Stimulated activated CD4-positive, alpha-beta T cell treated with anti-CD3 and anti-CD28 coated beads, Interleukin-4, amount 100 ng/mL, for 48 hours (primary cell): ENCODE measurements at places on chromosomes 12 and 14.

GRCh38 chr12:54419088-54419887 is at the start of gene ITGA5:
TSS of gene ITGA5 (minus strand) at chr12:54419266. CDS start at chr12:54419198, 68 bp downstream.
- no peak for DNase-seq

- no peak for DNase-seq
These were observed 7.7 kb downstream of the FBXW8 start for GRCh38 chr12:116918464-116918863.

- DNase-seq, result no peak
These were observed 33.2 kb upstream of the KCNH3 start for GRCh38 chr12:49505672-49506071.

DNA sequence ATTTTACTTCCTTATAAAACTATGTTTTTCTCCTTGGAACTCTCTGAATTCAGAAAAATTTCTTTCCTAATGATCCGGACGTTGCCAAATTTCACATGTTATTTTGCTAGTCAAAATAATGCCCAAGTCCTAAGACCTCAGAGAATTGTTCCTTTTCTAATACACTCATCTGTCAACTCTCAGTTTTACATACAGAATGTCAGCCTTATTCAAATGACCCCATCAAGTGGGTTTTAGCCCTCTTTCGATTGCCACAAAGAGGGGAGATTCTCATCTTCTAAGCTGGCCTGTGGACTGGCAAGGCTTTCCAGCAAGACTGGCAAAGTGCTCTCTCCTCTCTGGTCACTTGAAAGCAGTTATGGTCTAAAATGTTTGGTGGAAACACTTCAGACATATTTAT is 99.3 kb upstream of the GPHB5 start:
- no peak for DNase-seq

DNA sequence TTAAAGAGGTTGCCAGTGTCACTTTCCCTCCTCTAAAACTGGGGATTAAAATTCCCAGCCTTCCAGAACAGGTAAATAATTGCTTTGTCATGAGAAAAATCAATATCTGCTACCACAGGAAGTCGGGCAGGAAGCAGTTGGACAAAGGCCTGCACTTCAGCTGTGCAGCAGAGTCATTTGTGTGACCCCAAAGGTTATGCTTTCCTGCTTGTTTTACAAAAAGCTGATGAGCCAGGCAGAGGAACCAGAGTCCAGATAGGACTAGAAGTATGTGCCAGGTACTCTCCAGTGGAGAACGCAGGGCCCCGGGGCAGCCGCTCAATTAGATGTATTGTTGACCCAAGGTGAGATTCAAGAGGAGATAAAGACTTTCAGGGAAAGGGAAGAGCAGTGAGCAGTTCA is 117.1 kb upstream of the FRMD6 start:
- no peak for DNase-seq

DNA sequence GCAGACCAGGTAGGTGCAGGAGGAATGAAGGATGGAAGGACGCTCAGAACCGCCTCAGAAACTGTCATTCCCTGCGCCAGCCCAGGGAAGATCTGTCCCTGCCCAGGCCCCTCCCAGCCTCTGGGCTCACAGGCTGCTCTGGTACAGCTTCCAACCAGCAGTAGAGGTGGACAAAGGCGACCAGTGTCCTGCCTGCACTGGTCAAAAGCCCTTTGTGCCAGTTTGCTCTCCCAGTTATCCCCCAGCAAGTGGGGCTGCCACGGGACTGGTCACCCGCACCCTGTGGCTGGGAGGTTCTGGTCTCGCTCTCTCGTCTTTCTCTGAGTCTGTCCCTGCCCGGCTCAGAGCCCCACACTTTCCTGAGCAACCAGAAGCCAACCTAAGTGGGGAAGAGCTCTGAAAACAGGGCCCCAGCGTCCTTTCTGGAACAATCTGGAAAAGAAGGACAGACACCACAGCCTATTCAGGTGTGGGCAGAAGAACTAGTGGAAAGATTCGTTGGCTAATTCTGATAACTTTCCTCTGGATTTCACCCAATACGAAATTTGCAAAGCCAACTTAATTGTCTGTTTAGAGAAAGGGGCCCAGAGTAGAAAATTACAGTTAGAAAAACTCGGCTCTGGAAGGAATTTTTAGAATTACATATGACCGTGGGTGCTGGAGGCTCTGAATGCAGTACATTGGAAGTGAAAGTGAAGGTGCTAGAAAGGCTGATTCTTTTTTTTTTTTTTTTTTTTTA is 21.7 kb downstream of the SNRNP35 start:
- no peak for DNase-seq

DNA sequence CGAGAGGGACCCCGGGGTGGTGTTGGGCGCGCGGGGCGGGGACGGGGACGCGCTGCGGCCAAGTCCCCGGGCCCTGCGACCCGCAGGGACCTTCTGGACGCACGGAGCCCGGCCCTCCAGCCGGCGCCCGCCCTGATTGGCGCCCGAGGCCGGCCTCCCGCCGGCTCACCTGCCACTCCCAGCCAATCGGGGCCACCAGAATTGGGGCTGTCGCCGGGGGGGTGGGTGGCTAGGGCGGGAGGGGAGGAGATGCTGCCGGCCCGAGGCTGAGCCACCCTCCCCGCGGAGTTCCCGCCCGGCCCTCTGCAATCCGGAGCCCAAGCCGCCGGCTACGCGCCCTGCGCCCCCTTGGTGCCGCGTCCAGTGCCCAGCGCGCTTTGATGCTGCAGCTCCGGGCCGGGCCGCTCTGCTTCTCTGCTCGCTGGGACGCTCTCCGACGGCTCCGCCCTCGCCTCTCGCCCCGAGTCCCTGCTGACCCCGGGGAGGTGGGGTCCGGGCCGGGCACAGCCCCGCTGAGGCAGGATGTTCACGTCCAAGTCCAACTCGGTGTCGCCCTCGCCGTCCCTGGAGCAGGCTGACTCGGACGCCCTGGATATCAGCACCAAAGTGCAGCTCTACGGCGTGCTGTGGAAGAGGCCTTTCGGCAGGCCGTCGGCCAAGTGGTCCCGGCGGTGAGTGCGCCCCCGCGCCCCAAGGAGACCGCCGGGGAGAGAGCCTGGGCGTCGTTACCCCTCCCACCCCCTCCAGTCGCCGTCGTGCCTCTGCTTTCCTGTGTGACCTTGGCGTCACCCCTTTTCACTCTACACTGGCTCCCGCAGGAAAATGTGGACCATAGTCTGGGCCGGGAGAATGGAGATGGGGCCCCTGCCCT is at the start of gene PLEKHD1:
Gene PLEKHD1, plus strand, starts transcription at position 285 of the 871 bp plus-strand sequence. Its CDS starts 238 bp downstream, at position 523.
- DNase-seq, result no peak

- DNase-seq, result no peak
These were observed 168.1 kb downstream of the ADGRD1 start for GRCh38 chr12:131121705-131122405.

GRCh38 chr12:459430-460258 is at the start of gene B4GALNT3:
TSS of gene B4GALNT3 (plus strand) at chr12:459939. CDS start at chr12:460377, 438 bp downstream.
- peak; percentile 11 for DNase-seq

GRCh38 chr14:104473649-104474494 is 105.7 kb upstream of the C14orf180 start:
- no peak for DNase-seq

DNA sequence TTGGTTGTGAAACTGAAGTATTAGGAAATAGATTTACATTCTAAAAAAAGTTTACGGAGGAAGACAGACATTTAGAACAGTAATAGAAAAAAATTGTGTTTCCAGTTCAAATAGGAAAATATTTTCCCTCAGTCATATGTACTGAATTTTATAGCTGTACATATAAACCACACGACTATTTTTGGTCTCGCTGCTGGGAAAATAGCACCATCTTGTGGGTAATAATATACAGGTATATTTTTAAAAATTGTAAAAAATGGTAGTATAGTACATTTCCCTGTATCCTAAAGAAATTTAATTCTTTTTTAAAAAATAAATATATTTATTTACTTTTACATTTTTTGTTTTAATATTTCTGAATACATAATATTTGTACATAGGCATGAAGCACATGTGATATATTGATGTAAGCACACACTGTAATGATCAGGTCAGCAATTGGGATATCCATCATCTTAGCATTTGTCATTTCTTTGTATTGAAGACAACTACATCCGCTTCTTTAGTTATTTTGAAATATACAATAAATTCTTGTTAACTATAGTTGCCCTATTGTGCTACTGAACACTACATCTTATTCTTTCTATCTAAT is 168.6 kb downstream of the ALX1 start:
- no peak for DNase-seq

GRCh38 chr12:130336723-130337487 is 782 bp upstream of the PIWIL1 start:
- DNase-seq, result no peak

- no peak for DNase-seq
These were observed 7.0 kb downstream of the RNASE10 start for GRCh38 chr14:20512177-20512905.

GRCh38 chr14:95140060-95140858 is 17.1 kb downstream of the DICER1 start:
- DNase-seq, result no peak

DNA sequence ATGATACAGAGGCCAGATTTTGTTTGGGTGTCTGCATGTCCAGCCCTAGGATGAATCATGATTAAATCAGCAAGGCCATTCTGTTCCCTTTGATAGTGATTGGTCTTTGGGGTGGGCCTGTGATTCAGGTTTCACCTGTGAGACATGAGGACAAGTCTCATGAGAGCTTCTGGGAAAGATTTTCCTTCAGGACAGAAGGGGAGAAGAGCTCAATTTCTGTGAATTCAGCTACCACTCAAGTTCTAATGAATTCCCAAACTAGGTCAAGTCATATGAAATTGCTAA is 73.4 kb downstream of the ZNF664 start:
- no peak for DNase-seq

DNA sequence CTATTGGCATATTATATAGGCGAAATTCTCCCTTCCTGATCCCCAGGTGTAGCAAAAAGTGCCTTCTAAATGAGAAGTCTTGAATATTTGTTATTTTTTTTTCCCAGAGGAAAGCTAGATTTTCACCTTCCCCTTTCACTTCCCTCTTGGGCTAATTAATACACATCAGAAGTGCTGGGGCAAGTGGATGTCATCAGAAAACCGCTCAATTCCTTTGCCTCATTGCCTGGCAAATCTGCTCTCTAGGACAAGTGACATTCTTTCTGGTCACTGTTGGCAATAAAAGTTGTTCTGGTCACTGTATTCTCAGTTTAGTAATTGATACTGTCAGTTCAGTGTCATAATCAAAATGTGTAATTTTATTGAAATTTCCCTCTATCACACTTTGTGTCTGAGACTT is 174.5 kb downstream of the ETNK1 start:
- no peak for DNase-seq

DNA sequence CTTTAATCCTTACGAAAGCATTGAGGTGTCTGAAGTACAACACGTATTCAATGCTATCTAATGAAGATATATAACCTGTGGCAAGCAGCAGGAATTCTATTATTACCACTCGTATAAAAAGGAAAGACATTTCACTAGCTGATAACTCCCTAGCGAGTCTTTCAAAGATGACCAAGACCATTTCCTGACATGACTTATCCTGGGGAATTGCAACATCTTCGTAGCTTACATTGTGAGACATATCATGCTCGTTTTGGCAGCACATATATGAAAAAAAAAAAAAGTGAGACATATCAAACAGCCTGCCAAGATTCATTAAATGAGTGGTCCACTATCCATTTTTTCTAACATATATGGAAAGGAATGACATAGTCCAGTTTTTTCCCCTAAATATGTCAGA is 337.0 kb downstream of the FSCB start:
- DNase-seq, result no peak

DNA sequence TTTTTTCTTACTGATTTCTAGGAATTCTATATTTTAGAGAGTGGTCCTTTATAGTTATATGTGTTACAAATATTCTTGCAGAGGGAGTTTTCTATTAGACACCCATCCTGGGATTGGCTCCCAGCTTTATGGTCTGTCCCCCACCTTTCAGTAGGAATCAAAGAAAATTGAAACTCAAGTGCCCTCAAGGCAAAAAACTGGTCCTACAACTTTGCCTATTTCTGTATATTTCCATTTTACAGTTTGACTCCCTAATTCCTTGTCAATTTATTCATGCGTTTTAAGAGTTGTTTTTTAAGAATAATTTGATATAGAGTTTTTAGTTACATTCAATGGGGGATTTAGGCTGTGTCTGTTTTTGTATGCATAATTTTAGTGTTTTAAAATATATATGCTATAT is 208.9 kb downstream of the SYNE2 start:
- no peak for DNase-seq

GRCh38 chr12:11943919-11944700 is 126.6 kb upstream of the BCL2L14 start:
- DNase-seq, result no peak

- no peak for DNase-seq
These were observed 152.4 kb upstream of the PELI2 start for GRCh38 chr14:55965851-55966250.

- DNase-seq, result no peak
These were observed 371.1 kb upstream of the RPL10L start for GRCh38 chr14:47022721-47023120.

DNA sequence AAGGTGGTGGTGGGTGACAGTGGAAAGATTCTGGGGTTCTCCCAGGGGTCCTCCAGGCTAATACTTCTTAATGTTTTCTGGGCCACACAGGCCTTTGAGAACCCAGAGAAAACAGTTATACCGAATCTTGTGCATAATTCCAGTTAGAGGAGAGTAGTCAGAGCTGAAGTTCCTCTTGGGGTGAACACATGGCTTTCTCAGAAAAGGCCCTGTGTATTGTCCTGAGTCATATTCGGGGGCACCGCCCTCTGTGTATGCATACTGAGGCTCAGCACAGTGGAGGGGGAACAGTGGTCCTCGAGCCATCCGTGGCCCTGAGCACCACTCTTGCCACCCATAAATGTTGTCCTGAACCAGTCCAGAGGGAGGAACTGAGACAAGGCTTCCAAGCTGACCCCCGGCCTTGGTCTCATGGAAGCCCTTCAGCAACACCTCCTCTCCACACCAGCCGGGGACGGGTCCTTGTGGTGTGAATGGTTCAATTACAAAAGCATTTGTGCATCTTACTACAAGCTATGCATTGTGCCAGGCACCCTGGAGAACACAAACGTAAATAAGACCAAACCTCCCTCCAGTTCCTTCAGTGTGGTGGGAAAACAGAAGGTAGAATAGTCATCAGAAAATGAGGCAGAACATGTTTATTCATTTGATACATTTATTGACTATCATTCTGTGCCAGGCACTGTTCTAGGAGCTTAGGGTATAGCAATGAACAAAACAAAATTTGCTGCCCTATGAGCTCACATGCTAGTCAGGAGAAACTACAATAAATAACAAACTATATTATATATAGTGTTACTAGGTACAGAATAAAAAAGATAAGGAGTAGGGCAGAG is 9.9 kb downstream of the DHRS2 start:
- no peak for DNase-seq

DNA sequence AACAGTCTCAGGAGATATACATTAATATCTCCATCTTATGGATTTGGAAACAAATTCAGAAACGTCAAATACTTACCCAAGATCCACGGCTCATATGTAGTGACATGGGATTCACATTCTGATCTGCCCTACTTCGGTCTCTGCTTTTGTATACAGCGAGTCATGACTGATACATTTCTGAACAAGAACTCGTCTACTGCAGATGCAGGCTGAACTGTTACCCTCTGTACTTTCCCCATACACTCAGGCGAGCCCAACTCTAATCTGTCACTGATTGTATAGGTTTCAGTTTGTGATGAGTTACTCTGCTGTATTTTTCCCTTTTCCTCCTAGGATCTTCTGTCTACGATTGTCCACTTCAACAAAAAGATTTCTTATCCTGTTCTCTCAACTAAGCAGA is 441.6 kb downstream of the CCDC91 start:
- DNase-seq, result no peak
